ENCODE measurements at places on chromosomes 2 and 18.

DNA sequence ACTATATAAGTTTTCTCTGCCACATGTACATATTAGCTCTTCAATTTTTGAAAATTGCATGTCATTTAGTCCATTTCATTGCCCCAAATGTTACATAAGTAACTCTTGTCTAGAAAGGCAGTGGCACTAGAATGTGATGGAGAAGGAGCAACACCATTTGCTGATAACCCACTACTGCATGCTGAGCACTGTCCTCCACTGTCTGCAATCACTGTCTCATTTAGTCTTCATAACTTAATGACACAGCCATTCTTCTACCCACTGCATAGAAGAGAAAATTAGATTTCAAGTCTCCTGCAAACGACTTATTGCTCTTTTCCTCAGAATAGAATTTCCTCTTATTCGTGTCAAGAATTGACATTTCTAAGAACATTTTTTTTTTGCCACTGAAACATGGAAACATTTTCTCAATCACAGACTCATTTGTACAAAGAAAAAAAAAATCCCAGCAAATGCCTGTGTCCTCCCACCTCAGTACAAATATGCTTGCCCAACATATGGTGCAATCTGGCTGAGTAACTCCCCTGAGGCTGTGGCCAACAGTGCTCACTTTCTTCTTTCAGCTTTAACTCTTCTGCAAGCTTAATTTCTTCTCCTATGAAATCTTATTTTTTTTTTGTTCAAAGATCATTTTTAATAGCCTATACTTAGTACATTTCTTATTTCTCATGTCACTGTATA lies 768.6 kb upstream of the HS6ST1 start:
- no peak for DNase-seq

DNA sequence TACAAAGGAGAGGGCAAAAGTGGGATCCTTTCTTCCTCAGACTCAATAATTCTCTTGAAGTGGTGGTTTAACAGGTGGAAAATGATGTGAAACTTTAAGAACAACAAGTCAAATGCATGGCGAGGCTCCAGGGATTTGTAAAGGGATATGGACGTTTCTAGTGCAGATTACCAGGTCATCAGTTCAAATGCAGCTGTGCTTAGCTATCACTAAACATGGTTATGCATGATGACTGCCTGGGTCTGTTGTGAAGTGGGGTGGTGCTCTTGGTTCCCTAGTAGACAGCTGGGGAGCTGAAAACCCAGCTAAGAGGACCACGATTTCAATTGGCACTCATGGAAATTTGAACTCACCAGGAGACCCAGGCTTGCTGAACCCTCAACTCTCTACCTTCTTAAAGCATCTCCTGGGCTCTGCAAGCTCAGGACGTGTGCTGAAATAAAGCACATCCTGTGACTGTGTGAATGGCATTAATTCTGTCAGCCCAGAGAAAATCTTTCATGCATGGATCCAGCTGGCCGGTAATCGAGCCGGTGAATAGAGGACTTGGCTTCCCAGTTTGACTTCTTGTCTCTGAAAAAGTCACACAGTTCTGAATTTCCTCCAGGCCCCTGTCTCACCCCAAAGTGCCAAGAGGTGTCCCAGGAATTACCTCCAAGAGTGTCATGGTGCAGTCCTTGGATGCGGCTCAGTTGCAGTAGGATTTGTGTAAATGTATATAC lies 146.1 kb downstream of the MTX2 start:
- DNase-seq: no peak

DNA sequence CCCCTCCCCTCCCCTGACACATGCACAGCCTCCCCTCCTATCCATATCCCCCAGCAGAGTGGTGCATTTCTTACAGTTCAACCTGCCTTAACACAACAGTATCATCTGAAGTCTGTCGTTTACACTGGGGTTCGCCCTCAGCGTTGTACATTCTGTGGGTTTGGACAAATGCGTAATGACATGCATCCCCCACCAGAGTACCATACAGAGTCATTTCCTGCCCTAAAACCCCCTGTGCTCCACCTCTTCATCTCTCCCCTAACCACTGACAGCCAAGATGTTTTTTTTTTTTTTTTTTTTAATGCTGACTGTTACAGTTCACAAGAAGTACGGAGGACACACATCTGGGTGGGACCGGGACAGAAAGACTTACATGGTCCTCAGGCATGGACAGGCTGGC lies 22.6 kb downstream of the POMC start:
- DNase-seq: no peak

DNA sequence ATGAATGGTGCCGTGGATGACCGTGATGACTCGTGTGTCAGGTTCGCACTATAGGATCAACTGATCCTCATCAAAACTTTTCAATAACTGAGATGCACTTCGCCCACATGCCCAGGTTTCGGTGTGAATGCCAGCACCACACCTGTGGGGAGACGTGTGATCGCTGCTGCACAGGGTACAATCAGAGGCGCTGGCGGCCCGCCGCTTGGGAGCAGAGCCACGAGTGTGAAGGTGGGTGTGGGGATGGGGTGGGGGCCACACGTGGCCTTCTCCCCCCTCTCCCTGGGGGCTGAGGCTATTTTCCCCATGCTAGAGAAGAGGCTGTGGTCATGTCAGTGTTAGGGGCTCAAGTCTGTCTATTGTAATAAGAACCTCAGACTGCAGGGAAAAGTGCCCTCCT lies 69.0 kb downstream of the LAMA3 start:
- DNase-seq: no peak

- no peak for DNase-seq
Observed at GRCh38 chr2:42192010-42192373, 22.8 kb downstream of the EML4 start.

GRCh38 chr2:207338610-207339009 lies 172.9 kb upstream of the KLF7 start:
- DNase-seq: no peak

- no peak for DNase-seq
Observed at GRCh38 chr2:188076149-188077056, 215.3 kb upstream of the GULP1 start.

DNA sequence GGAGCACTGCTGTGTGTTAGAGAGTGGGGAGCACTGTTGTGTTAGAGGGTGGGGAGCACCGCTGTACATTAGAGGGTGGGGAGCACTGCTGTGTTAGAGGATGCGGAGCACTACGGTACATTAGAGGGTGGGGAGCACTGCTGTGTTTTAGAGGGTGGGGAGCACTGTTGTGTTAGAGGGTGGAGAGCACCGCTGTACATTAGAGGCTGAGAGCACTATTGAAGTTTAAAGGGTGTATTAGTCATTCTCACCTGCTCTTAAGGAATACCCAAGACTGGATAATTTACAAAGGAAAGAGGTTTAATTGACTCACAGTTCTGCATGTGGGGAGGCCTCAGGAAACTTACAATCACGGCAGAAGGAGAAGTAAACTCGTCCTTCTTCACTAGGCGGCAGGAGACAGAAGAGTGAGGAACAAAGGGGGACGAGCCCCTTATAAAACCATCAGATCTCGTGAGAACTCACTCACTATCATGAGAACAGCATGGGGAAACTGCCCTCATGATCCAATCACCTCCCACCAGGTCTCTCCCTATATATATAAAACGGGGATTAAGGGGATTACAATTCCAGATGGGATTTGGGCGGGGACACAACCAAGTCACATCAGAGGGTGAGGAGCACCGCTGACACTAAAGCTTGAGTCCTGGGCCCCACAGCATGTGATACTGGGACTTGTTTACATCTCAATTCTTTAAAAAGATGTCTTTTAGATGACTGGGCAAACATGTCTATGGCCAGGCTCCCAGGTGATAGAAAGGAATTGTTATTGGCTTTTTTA lies 19.5 kb upstream of the AGXT start:
- DNase-seq: no peak

- DNase-seq: no peak
Observed at GRCh38 chr2:133072837-133073694, 403.1 kb upstream of the LYPD1 start.

- DNase-seq: no peak
Observed at GRCh38 chr2:10169053-10169578, 46.6 kb downstream of the RRM2 start.

DNA sequence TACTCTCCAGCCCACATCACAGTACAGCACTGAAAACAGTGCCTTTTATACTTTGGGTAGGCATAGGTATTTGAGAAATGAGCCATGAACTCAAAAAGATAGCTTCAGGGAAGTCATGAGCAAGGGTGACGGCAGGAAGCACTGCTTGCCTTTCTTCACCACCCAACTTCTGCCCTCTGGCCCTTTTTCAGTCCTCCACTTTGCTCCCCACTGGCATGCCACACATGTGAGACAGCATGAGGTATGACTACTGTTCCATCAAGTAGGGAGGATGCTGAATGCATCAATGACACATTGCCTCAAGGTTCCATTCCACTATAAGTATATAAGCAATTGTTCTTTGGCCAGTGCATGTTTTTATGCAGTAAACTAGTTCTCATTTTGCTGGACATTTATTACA lies 373.0 kb downstream of the NRXN1 start:
- no peak for DNase-seq

DNA sequence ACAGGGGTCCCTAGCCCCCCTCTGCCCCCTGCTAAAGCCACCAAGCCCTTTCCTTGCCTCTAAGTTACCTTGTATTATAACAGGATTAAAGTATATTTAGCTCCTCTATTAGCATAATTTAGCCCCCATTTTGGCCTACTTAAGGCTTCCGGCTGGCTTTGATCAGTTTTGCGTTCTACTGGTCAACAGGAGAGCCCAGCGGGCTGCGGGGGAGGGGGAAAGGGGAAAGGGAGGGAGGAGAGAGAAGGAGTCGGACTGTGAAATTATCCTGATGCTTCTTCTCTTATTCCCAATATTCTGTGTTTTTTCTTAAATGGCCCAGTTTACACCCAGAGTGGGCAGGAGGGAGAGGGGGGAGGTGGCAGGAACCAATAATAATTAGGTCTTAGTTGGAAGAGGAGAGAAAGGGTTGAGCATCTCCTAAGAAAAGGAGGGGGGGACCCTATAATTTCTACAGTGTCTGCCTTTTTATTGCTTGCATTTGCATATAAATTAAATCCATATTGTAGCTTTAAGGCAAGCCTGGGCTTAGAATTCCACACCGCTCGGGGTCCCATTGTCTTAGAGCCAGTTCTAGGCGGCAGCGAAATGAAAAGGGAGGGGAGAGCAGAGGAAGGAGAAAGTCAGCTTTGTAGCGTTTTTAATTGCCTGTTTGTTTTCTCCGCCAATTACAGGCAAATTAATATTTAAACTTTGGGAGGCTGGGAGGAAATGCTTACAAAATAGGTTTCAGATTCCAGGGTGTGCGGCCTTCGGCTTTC lies 39.6 kb downstream of the EN1 start:
- DNase-seq: no peak

GRCh38 chr2:207334624-207335371 lies 169.1 kb upstream of the KLF7 start:
- no peak for DNase-seq

DNA sequence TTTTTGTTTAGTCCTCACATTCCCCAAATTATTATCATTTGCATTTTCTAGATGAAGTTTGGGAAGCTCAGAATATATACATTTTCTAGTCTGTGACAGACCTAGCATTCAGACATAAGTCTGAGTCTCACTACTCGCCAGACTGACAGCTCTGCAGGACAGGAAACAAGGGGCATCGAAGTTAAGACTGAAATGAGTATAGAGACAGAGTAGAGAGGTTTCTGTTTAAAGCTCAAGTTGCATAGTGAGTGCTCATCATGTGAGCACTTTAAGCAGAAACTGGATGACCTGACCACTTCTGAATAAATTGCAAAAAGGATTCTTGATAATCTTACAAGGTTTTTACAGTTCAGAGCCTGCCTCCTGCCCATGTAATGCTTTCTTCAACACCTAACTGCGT lies 1.1 kb downstream of the HADHB start:
- DNase-seq: no peak

DNA sequence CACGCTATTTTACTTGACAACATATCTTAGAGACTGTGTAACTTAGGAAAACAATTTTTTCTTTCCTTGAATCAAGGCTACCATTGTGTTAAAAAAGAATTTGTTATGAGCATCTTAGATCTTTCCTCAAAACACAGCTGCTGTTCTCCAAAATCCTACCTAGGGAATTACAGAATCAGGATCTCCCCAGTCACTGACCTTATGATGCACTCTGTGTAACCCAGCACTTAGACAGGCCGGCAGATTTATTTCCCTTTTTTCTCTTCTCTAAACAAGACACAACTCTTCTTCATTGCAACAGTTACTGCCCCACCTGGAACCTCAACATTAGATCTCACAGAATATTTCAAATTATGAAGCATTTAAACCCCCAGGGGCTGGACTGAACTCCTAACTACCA lies 13.5 kb upstream of the C2orf15 start:
- DNase-seq: no peak

DNA sequence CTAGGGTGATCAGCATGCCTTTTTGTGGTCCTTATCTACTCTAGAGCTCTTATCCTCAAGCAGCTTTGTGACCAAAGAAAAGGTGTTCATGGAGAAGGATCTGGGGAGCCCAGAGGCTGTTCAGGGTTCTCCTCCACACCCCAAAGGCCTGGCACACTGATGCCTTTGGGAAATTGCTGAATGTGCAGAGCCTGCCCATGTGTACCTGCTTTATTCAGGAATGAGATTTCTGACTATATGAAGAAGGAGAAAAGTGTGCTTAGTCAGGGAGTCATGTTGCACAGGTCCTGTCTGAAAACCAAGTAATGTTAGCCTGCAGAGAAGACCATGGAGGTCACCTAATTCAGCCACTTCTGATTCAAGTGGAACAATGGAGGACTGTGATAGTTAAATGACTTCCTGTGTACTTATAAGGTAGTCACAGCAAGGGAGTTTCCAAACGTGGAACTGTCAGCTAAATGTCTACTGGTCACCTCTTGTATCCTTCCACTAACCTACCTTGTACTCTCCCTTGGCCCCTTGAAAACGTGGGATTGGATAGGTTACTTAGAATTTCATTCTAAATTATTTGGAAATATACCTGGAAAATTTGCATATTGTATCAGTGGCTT lies 81.3 kb downstream of the LIMS1 start:
- no peak for DNase-seq

GRCh38 chr2:187477051-187477450 lies 29.0 kb upstream of the CALCRL start:
- DNase-seq: no peak

GRCh38 chr2:217250013-217250524 lies 390.2 kb upstream of the TNP1 start:
- no peak for DNase-seq

GRCh38 chr2:164479460-164479859 lies 141.8 kb downstream of the GRB14 start:
- no peak for DNase-seq
